ENCODE measurements at places on chromosomes 3 and 15.

- DNase-seq: no peak
Observed at GRCh38 chr15:79538527-79538926, 106.4 kb downstream of the MINAR1 start.

DNA sequence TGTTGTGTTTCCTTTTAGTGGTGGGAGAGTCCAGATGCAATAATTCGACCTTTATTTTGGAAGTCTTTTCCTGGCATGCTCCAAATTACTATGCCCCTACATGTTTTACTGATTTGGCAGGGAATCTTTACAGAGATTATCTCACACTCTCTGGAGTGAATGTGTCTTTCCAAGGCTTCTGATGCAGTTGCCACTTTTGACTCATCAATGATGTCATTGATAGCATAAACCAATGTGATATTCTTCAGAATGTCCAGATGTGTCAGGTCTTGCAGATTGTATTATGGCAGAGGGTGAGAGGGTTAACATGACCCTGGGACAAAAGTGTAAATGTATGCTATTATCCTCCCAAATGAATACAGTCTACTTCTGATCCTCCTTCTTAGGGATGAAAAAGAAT is 9.7 kb downstream of the RTP4 start:
- DNase-seq: no peak

GRCh38 chr3:112979244-112979832 is 4.4 kb upstream of the CD200R1 start:
- DNase-seq: no peak

GRCh38 chr15:59917504-59918157 is 86.5 kb upstream of the FOXB1 start:
- peak; percentile 88 for DNase-seq
